ENCODE measurements at places on chromosomes 2 and 18. TPM values are rescaled to one million over a fixed set of nuclear protein-coding genes. Genes with fewer than 3 reads are reported as not detected.
A peak's percentile ranks its signal among the peaks of the same experiment; 100 is the strongest.

L3MBTL4 gene
- total RNA-seq, result 0.89 TPM

MROH2A gene
- total RNA-seq, result not detected

DNA sequence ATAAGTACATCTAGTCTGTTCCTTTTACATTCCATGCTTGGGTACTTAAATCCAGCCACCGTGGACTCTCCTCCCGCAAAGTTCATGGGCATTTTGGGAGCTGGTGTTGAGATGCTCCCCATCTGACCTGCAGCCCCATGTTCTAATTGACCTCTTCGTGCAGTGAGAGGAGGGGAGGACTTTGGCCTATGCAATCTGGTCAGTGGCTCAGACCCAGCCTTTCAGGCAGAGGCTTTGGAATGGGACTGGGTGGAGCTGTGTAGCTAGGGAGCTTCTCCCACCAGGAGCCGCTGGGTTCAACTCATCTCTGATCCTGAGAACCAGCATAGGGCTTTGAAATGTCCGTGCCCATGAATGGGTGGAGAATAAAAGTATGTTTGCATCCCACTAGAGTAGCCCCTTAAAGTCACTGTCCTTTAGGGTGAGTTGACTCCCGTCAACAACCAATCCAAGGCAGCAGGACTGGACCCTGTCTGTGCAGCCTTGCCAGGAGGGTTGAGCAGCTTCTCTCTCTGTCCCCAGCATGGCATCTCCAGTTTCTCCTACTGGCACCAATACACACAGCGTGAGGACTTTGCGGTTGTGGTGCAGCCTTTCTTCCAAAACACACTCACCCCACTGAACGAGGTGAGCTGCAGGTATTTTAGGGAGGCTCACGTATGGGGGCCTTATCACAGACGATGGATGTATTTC, 120.0 kb upstream of the PPP1CB start:
- no peak for DNase-seq

GRCh38 chr2:220877897-220878296, 694.2 kb downstream of the EPHA4 start:
- no peak for DNase-seq

- DNase-seq, result no peak
These were observed 78.0 kb upstream of the PNPT1 start for GRCh38 chr2:55771612-55772011.

GRCh38 chr18:36130039-36130831, 536 bp downstream of the ELP2 start:
- no peak for DNase-seq

GRCh38 chr18:3852321-3852720, 402.3 kb downstream of the TGIF1 start:
- no peak for DNase-seq

- no peak for DNase-seq
These were observed 35.2 kb downstream of the SRBD1 start for GRCh38 chr2:45575881-45576280.

GRCh38 chr2:119910566-119910965, 102.3 kb upstream of the EPB41L5 start:
- no peak for DNase-seq

GALNT5 gene
- total RNA-seq, result 0.07 TPM

- DNase-seq, result no peak
These were observed 345.2 kb upstream of the VRK2 start for GRCh38 chr2:57701391-57701791.

GRCh38 chr2:88753833-88754584, 62.5 kb downstream of the RPIA start:
- DNase-seq, result no peak

SP110 gene
- 10.6 TPM for total RNA-seq

DNA sequence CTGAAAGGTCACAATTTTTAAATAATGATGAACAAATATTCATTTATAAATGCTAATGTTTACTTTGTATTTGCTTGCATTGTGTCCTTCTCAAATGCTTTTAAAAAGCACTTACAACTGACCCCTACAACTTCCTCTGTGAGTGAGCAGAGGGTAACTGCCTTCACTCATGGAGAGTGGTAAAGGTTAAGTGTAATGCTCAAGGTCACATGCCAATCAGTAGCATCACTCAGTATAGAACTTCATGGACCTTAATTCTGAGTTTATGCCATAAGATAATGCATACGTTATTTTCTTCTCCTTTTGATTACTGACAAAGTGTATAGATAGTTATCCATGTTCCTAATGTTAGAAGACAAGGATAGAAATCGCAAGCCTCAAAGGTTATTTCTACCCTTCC, 91.8 kb upstream of the SERTAD2 start:
- DNase-seq, result no peak

DNA sequence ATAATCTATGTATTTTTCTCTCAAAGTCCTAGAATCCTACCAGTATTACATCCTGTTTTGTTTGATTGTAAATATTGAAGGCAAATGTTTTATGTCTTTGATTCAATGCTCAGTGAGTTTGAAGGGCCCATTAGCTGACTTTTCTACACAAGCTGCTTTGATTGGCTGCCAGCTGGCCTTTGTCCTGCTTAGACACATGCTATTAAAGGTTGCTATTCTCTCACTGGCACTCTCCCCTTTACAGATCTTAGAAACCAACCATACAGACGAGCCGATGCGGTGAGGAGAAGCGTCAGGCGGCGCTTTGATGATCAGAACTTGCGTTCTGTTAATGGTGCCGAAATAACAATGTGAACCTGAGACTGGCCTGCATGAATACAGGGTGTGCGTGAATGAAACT, 69.7 kb downstream of the PRPF40A start:
- DNase-seq, result peak; percentile 83

RNF152 gene
- total RNA-seq, result 10.8 TPM

GRCh38 chr2:209721497-209721896, 50.1 kb upstream of the UNC80 start:
- no peak for DNase-seq

MARCHF7 gene
- total RNA-seq, result 85.2 TPM

IKZF2 gene
- 6.1 TPM for total RNA-seq

GRCh38 chr2:235064976-235065375, 113.2 kb downstream of the SH3BP4 start:
- no peak for DNase-seq

- DNase-seq, result peak; percentile 69
These were observed 91.8 kb downstream of the CABLES1 start for GRCh38 chr18:23226930-23227725.

ATP8B1 gene
- 4.0 TPM for total RNA-seq

- DNase-seq, result no peak
These were observed 2.3 kb upstream of the ACTG2 start for GRCh38 chr2:73890301-73891092.

IL36G gene
- total RNA-seq, result not detected

DNA sequence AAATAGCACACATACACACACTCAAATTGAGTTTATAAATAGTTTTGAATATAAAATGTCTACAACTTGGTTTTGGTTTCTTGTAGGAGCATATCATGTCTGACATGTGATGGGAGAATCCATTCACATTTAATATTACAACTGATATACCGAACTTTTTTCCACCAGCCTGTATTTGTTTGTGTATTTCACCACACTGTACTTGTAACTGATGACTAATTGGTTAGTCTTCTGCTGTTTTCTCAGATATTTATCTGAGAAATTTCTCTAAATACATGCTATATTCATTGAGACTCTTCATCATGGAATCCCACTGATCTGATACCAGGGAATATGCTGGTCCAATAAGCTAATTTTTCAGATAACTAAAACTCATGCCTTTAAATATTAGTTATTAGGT, 56.3 kb upstream of the UBXN4 start:
- DNase-seq, result no peak

DNA sequence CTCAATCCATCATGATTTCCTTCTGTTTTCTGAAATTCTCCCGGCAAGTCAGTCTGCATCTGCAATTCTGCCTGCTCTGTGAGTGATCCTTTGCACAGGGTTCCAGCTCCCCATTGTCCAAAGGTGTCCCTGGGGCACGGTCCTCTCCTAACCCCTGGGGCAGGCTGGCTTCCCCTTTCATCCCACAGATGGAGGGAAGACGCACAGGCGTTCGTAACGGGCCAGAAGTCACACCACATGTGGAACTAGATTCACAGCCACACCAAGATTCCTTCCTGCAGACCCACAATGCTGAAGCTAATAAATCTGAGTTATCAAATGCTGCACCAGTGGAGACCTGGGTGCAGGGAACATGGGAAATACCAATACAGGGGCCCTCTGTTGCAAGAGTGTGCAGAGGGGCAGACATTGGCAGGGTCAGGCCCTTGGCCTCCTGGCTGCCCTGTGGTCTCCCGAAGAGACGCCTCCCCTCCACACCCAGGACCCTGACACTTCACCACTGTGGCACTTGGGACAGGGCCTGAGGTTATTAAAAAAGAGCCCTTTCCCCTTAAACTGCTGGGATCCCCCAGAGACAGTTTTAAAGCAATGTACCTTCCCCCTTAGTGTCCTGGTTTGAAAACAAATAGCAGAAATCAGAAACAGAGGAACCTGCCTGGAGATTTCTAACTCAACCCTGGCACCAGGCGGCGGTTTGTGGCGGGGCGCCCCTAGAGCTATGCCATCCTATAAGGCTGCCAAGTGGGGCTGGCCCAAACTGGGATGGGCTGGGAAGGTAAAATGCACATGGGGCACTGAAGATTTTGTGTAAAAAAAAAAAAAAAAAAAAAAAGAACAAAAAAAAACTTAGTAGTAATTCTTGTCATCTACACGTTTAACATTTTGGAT, 15.4 kb downstream of the ZNF516 start:
- peak; percentile 32 for DNase-seq

DNA sequence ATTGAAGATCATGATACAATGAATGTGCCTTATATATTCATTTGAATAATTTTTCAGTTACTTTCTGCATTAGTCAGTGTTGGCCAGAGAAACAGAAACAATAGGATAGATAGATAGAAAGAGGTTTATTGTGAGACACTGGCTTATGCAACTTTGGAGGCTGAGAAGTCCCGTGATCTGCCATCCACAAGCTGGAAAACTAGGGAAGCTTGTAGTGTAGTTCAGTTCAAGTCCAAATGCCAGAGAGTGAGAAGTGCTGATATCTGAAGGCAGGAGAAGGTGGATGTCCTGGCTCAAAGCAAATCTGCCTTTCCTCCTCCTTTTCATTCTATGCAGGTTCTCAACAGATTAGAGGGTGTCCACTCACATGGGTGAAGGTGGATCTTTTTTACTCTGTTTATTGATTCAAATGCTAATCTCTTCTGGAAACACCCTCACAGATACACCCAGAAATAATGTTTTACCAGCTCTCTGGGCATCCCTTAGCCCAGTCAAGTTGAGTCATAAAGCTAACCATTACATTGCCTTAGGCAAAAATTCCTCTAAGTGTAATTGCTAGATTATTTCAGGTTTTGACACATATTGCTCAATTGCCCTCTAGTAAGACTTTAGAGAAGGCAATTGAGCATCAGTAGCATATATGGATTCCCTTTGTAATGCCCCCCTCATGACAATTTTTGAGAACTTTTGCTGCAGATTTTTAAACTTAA, 341.4 kb downstream of the LPIN1 start:
- DNase-seq, result no peak

BOLL gene
- not detected for total RNA-seq

DNA sequence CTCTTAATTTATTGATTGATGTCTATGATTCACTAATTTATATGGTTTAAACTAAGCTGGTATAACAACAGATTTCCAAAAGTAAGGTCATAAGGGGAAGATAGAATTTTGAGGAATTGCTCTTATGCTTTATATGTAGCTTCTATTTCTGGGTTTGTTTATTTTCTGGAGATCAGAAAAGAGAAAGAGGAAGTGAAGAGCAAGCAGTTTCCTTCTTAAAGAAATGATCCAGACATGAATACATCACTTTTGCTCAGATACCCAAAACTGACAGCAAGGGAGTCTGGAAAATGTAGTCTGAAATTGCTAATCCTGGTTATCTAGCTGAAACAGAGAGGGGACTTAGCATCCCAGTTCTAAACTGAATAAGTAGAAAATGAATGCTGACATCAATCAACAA, 912.5 kb upstream of the CRIM1 start:
- DNase-seq, result no peak

- no peak for DNase-seq
These were observed 1131.0 kb upstream of the NXPH2 start for GRCh38 chr2:139911160-139911559.

DNA sequence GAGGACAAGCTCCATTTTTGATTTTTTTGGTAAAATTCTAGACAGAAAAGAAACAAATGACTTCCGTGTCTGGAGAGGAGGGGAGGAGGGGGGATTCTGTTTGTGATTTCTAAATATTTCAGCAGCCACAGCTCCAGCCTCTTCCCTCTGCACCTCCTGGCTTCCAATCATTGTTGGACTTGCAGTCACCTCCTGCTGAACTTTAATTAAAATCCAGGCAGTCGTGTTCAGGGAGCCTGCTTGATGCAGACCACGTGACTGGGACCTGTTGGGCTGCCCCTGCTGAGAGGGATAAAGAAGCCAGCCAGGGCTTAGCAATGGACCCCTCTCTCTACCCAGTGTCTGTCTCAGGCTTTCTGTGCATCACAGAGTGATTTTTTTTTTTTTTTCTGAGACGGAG, 115.1 kb downstream of the SH3BP4 start:
- DNase-seq, result no peak

GRCh38 chr2:26710145-26710544, 17.6 kb downstream of the KCNK3 start:
- no peak for DNase-seq

VSNL1 gene
- total RNA-seq, result 18.6 TPM

GRCh38 chr18:27546991-27547390, 361.9 kb upstream of the CHST9 start:
- DNase-seq, result no peak

VAMP5 gene
- total RNA-seq, result 54.8 TPM

DNA sequence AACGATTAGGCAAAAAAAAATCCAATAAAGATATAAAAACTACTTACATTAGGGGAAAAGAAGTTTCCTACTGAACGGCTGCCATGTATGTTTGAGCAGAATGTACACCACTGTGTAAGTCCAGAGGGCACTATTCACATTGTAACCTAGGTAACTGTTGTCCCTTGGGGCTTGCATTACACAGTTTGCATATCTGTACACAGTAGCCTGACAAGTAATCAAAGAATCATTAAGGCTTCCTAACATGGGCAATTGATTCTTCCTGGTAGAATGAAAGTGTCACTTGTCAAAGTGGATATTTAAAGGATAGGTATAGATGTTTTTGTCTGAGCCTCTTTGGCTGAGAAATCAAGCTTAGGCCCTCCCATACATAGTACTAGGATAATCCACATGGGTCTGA, 39.1 kb downstream of the PLEK start:
- DNase-seq, result no peak

GRCh38 chr18:61842146-61842545, 50.7 kb downstream of the RNF152 start:
- DNase-seq, result no peak

M1AP gene
- total RNA-seq, result not detected

- DNase-seq, result no peak
These were observed 122.0 kb downstream of the ZNF521 start for GRCh38 chr18:25229920-25230319.

XRCC5 gene
- 129 TPM for total RNA-seq
